ENCODE measurements at places on chromosomes 4 and X.

DNA sequence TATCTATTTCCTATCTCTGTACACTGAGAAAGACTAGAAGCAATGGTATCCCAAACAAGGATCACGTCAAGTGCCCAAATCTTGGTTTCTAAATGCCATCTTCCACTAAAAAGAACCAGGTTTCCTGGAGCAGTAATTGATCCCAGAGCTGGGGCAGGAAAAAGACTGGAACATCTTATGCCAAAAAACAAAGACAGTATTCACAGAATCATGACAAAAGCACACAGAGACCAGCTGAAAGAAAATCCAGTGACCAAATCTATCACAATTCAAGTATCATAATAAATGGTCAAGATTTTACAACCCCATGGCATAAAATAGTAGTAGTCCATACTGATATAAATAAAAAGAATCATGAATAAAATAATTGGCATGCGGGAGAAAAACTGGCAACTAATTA is 44.9 kb downstream of the CENPC start:
- DNase-seq = no peak

GRCh38 chr4:25925486-25926201 is 11.6 kb downstream of the SMIM20 start:
- no peak for DNase-seq

DNA sequence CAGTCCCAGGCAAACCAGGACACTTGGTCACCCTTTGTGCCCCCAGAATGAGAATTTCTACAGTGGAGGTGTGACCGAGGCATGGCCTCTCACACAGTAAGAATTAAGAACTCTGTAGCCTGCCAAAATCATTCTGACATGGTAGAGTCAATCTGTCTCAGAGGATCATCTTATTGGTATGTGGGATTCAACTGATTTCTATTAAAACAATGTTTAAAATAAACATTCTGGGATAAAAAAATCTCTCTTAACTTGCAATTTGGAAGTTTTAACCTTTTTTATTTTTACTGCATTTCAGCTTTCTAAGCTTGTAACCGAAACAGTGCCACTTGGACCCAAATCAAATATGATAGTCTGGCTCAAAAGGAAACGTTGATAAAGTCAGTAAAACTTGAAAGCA is 165.4 kb upstream of the LDB2 start:
- no peak for DNase-seq

GRCh38 chr4:99808260-99808857 is 8.3 kb upstream of the DAPP1 start:
- peak; percentile 26 for DNase-seq

DNA sequence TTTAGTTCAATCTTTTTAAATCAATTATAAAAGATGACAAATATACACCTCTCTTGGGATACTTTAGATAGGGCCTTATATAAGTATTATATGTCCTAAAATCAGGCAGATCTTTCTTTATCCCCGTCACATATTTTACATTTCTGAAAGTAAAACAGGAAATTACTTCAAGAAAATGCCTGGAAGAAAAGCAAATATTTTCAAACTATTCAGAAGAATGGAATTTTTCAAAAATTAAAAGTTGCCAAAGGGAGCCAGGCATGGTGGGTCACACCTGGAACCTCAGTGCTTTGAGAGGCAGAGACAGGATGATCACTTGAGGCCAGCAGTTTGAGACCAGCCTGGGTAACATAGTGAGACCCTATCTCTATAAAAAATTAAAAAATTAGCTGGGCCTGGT is 34.4 kb downstream of the MGARP start:
- no peak for DNase-seq

DNA sequence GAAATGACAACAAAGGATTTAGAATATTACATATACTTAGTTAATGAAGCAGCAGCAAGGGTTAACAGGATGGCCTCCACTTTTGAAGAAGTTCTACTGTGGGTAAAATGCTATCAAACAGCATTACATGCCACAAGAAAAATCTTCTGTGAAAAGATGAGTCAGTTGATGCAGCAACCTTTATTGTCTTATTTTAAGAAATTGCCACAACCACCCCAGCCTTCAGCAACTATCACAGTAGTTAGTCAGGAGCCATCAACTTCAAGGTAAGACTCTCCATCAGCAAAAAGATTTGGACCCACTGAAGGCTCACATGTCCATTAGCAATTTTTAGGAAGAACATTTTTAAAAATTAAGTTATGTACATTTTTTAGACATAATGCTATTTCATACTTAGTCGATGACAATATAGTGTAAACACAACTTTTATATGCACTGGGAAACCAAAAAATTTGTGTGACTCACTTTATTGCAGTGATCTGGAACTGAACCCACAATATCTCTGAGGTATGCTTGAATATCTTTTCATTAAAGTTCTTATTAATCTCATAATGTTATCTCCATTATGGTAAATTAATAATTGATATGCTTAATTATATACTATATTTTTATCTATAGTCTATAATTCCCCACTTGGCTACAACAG is 81.2 kb downstream of the SPCS3 start:
- DNase-seq = no peak

DNA sequence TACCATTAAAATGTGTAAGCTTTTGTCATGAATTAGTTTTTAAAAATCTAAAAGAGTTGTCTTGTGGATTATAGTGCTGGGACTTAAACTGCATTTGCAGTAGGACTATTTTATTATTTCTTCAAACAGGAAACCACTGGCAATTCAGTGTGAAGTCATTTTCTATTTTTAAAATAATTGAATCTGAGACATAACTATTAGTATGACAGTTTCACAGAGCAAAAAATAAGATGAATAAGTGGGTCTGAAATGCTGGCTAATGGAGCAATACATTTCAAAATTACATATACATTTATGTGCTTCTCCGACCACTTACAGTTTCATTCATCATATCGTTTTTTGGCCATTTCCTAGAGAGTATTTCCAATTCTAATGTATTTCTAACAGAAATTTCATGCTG is 75.3 kb upstream of the RAPGEF2 start:
- no peak for DNase-seq

GRCh38 chr4:163269869-163270268 is 62.5 kb downstream of the NPY1R start:
- no peak for DNase-seq

DNA sequence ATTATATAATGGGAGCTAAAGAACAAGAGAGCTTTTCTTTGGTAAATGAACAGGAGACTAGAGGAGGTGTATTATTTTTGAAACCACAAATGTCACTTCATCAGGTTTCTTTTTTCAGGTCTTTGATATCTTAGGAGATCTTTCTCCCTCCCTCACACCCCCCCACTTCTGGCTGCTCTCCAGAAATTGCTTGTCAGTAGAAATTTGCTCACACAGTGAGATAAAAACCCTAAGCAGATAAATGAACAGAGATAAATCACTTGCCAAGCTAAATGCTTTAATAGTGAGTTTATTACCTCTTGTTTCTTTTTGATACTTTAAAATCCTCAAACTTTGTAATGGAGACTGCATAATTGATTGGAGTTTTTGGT is 421.2 kb upstream of the TENM3 start:
- peak; percentile 9 for DNase-seq

GRCh38 chr4:175339100-175339707 is 421.0 kb downstream of the ADAM29 start:
- DNase-seq = no peak

DNA sequence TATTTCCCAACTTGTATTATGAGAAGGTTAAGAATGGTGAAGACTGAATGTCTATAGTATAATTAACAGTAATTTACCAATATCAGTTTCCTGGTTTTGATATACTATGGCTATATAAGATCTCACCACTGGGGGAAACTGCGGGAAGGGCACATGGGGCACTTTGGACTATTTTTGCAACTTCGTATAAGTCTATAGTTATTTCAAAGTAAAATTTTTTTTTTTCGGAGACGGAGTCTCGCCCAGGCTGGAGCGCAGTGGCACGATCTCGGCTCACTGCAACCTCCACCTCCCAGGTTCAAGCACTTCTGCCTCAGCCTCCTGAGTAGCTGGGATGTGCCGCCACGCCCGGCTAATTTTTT is 46.1 kb downstream of the CXorf58 start:
- DNase-seq = no peak

GRCh38 chr4:3465698-3466671 is 2.9 kb downstream of the DOK7 start:
- DNase-seq = peak; percentile 28

- DNase-seq = no peak
Observed at GRCh38 chr4:8332038-8332857, 62.7 kb downstream of the HTRA3 start.

DNA sequence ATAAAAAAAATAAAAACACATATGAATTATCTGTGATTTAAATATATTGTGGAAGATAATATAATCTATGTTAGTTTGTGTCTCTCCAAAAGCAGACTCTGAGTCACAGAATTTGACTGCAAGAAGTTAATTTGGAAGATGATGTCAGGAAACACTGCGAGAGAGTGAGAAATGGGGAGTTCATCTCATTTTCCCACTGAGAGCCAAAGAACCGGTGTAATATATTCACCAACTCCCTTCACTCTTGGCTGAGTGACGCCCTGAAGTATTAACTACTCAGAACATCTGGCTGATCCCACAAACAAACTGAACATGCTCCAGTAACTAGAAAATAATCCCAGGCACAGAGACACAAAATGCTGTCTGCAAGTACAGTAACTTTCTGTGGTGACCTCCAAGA is 345.8 kb upstream of the SPANXN1 start:
- no peak for DNase-seq

- no peak for DNase-seq
Observed at GRCh38 chr4:85793233-85793585, 318.3 kb downstream of the ARHGAP24 start.

DNA sequence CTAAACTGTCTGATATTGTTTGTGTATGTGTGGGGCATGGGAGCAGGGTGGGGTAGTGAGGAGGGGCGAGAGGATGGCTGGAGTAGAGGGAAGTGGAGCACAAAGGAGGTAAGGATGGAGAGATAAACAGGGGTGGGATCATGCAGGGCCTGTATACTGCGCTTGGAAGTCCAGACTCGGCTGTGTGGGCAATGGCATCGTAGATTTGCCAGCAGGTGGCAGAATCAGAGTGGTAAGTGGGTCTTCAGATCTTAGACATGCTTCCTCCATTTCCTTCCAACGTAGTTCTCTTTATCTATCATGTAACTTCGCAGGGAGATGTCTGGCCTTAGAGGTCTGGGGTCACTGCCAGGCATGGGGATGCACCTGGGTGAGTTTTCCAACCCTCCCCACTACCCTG is 155.5 kb downstream of the PDGFRA start:
- no peak for DNase-seq
